Activated CD8-positive, alpha-beta memory T cell treated with anti-CD3 and anti-CD28 coated beads for 1 hour (primary cell): ENCODE measurements at places on chromosomes 11 and 22.

DNA sequence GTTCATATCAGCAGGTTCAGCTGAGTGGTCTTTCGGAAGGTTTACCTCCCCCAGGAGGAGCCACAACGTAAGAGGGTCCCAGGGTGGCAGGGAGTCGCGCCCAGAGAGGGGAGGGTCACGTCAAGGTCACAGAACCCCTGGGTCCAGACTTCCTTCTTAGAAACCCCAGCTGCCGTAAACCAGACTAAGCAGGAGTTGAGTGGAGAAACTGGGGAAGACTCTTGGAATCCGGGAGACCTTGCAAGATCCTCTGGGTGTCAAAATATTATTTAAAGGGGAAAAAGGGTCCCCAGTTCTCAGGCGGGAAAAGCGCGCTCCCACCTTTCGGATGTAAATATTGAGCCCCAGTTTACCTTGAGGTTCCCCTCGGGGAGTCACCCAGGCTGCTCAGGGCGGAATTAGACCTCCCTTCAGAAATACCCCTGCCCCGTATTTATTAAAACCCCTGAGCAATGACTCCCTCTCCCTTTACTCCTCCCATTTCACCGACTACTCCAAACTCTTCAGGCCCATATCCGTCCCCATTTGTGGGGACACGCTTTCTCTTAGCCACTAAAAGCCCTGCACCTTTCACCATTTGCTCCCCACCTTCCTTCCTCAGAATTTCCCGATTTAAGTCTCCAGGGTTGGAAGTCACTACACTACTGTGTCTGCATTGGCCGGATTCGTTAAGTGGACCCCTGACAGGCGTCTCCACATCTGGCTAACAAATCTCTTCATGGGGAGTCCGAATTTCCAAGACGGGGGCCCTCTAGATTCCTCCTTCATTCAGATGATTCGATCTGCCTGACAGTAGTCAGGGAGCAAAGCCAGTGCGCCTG is 4.2 kb downstream of the SLC17A6 start:
- DNase-seq, result no peak

GRCh38 chr11:129013737-129014475 is 71.2 kb upstream of the TP53AIP1 start:
- no peak for DNase-seq

- DNase-seq, result no peak
Measured at GRCh38 chr11:29135504-29135903, 881.3 kb downstream of the KCNA4 start.

GRCh38 chr11:18261721-18262120 is 4.3 kb upstream of the SAA1 start:
- DNase-seq, result no peak

GRCh38 chr11:34830648-34831047 is 85.5 kb downstream of the APIP start:
- DNase-seq, result no peak

DNA sequence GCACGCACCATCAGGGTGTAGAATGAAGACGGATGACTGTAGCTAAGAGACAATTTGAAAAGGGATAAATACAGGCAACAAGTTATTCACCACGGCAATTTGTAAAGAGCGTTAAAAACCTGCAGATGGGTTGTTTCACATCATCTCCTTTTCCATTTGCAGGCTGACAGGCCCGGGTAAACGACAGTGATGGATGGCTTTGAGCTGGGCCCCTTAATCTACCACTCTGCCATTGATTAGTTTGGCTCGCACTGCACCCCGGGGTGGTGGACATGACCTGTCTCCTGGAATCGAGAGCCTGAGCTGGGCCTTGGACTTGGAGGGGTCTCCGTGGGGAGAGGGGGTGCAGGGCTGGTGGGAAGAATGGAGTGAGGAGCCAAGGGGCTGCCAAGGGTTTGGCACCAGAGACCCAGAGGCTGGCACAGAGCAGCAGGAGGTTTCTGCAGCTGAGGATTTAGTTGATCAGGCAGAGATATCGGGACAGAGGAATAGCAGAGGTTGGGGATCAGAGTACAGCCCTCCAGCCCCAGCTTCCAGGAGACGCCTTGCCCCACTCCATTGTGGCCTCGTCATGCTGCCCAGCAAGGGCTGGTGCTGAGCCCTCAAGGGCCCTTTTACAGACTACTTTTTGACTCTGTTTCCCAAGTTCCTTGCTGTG is 110.6 kb upstream of the NECTIN1 start:
- no peak for DNase-seq

DNA sequence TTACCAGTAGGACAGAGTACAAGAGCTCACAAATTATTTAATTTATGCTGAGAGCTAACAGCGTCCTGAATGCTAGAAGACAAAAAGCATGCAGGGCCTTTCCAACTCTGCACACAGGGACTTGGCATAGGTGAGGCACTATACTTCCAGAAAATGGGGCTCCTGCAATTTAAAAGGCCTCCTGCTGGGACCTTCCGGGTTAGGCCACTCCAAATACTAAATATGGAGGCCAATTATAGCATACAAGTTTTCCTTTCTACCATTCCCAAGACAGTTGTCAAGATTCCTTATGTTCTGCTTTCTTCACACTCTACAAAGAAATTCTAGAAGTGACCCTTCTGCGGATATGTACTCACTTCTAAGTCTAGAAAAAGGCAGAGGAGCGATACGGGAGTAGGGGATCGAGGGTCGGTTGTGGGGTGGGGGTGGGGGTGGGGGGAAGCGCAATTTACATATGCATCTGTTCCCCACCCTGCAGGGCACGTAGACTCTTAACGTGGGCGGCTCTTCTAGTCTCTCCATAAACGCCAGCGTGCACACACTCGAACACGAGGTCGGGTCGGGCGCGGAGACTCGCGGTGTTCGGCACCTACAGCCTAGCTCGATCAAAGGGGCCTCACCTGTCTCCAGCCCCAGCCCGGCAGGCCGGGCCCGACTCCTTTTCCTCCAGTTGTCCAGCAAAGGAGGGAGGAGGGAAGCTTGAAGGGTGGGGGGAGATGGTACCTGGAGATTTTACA is 728 bp downstream of the DCUN1D5 start:
- no peak for DNase-seq

- DNase-seq, result no peak
Measured at GRCh38 chr11:57781529-57781943, 19.9 kb downstream of the CTNND1 start.

GRCh38 chr22:36860017-36860416 is 789 bp upstream of the NCF4 start:
- DNase-seq, result no peak

DNA sequence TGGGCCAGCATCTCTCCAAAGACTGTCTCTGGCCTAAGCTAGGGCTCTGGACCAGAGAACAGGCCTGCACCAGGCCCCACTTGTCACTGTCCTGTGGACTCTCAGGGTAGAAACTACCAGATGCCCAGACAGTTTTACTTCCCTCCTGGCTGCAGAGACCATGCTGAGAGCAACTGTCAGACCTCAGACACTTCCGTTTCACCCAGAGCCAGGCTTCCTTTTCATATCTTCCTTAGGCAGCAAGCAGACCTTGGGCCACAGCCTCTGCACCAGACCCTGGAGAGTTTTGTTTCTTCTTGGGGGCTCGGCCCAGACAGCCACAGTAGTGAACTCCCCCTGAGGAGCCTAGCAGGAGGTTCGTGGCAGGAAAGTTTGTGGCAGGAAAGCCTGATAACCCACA is 12.1 kb upstream of the FCHSD2 start:
- no peak for DNase-seq

DNA sequence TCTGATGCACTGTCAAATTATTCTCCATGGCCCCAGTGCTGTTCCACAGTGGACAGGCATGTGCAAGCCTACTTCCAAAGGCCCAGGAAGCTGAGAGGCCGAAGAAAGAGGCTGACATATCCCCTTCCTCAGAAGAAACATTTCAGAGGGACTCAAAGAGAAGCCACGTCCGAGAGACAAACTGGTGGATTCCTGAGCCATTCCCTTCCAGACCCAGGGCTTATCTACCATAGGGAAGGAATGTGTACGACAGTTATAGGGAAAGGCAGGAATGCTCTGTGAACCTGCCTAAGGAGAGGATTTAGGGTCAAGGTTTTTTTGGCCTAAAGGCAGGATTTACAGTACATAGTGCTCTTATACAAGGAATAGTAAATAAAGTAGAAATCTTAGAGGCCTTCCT is 46.9 kb upstream of the TSKU start:
- no peak for DNase-seq

GRCh38 chr11:121645596-121645995 is 192.8 kb upstream of the SORL1-AS1 start:
- no peak for DNase-seq

GRCh38 chr11:134554861-134555260 is 142.8 kb upstream of the B3GAT1 start:
- no peak for DNase-seq

GRCh38 chr11:78812513-78813293 is 238.0 kb upstream of the NARS2 start:
- no peak for DNase-seq

DNA sequence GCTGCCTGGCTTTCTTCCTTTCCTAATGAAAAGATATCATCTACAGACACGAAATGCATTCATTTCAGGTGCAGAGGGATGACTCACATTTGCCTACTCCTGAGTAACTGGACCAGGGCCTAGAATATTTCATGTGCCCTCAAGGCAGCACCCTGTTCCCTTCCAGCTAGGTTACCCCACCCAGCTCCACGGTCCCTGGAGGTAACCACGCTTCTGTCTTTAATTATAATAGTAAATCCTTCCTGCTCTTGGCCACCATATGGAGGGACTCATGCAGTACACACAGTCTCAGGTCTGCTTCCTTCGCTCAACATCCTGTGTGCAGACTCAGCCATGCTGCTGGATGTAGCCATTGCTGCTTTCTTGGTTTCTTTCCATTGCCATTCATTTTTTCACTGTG is 22.3 kb downstream of the DHCR7 start:
- DNase-seq, result no peak

DNA sequence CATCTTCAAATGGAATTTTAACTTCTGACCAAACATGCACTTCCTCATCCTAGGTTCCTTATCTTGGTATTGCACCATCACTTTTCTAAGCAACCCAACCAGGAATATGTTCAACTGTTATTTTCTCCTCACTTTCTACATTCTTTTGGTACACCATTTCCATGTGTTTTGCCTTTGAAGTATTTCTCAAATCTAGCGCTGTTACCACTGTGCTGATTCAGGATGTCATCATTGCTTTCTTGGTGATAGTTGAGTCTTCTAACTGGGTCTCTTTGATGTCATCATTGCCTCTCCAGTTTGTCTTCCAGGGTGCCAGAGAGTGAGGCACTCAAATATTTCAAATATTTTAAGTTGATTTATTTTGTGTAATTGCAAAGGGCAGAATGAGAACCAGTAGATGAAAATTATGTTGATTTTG is 47.5 kb downstream of the HORMAD2 start:
- no peak for DNase-seq

GRCh38 chr11:116790167-116791001 is 1.3 kb downstream of the APOA5 start:
- DNase-seq, result no peak

DNA sequence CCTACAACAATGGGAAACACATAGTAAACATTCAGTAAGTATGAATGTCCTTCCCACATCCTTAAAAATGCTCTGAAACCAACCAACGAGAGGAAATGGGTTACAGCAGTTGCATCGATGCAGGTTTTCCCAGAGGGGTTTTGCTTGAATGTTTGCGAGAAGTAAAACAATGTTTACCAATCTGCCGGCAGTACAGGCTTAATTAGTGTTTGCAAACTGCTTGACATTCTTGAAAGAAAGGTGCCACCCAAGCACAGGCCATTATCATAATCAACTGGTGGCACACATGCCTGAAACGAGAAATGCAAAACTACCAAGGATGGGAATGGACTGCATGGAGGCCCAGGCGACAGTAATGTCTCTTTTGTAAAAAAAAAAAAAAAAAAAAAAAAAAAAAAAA is 27.1 kb upstream of the OPCML start:
- no peak for DNase-seq

- no peak for DNase-seq
Measured at GRCh38 chr11:63014408-63015055, 1.1 kb downstream of the SLC22A8 start.

GRCh38 chr11:34621876-34622275 is 983 bp downstream of the EHF start:
- no peak for DNase-seq

DNA sequence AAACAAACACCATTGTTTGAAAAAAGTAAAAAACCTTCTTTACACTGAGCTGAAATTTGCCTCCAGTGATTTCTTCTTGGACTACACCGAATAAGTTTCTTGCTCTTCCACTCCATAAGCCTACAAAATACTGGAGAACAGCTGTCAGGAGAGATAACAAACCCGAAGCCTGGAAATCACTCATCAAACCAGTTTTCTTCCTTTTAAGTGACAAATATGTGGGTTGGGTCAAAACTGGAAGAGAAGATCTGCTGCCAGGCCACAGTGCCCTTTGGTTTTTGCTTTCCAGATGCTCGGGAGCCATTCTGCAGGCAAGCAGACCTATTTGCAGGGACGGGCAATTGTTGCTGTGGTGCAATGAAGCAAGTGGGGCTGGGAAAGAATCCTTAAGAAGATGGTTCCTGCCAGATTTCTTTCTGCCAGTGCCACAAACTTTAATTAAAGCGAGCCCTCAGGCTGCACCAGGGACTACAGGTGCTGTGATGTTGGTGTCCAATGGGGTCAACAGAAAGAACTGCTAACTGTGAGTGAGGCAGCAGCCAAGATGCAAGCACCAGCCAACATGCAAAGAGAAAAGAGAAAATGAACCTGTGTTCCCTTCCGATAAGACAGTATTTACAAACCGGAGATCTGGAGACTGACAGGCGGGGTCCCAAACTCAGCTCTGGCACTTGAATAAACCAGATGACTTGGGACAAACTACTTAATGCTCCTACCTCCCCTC is 44.8 kb upstream of the SMCO4 start:
- DNase-seq, result no peak

DNA sequence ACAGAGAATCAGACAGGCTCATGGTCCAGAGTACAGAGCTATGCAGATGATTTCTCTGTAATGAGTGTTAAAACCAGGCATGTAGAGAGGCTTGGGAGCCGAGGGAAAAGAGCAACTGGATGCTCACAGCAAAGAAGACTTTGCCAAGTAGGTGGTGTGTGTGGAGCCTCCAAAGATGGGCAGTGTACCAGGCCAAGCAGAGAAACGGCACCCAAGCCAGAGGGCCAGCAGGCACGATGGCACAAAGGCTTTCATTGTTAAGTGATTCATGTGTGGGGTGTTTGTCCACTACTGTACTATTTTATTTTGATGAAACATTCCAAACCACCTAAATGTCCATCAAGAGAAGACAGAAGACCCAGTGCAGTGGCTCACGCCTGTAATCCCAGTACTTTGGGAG is 11.1 kb downstream of the RANGAP1 start:
- DNase-seq, result no peak

GRCh38 chr11:7418906-7419305 is 66.4 kb upstream of the OLFML1 start:
- no peak for DNase-seq

DNA sequence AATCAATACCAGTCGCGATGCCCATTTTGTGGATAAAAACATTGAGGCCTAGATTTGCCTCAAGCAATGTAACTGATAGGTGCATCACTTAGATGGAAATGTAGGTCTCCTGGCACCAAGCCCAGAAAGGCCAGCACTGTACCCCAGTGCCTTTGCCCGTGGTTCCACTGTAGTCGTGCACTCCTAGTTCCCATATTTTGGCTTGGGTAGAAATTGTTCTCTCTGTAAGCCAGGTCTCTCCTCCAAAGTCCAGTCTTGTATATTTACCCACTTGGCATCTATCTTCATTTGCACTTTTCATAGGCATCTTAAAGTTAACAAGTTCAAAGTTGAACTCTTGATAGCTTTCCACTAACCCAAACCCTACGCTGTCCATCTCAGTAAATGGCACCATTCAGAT is 41.6 kb upstream of the DMC1 start:
- no peak for DNase-seq
